ENCODE measurements at places on chromosomes 5 and 9. TPM values are rescaled to one million over a fixed set of nuclear protein-coding genes. Genes with fewer than 3 reads are reported as not detected.

GRCh38 chr5:146410272-146410671, 36.9 kb upstream of the TCERG1 start:
- no peaks in the 10 kb centered on the region for H3K27me3 ChIP-seq
- H3K4me1 ChIP-seq = no peaks in the 10 kb centered on the region
- H3K4me3 ChIP-seq = no peak overlapping the region

ZDHHC11 gene
- polyA plus RNA-seq = 5.1 TPM

PRELID1 gene
- polyA plus RNA-seq = 278 TPM

DNA sequence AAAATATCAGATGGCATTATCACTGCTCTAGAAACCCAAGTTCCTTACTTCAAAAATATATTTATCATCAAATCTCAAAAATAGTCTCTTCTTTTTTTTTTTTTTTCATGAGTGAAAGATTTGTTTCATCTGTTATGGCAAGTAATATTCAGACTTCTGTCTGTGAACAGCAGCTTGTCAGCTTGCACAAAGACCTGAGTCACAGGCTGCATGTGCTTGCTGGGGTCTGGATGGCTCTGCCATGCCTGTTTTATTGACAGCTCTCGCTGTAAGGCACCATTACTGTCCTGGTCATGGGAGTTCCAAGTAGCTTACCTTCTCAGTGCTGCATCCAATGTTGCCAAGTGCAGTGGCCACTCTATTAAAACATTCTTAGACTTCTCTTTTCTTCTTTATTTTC, 456.4 kb downstream of the GADD45G start:
- no peak overlapping the region for H3K4me3 ChIP-seq
- DNase-seq = no peak
- no peaks in the 10 kb centered on the region for H3K4me1 ChIP-seq
- H3K27me3 ChIP-seq = no peaks in the 10 kb centered on the region

GRCh38 chr5:136689552-136689951, 324.2 kb upstream of the TRPC7 start:
- no peaks in the 10 kb centered on the region for H3K27me3 ChIP-seq
- no peak overlapping the region for H3K4me3 ChIP-seq
- no peaks in the 10 kb centered on the region for H3K36me3 ChIP-seq
- DNase-seq = no peak

DNA sequence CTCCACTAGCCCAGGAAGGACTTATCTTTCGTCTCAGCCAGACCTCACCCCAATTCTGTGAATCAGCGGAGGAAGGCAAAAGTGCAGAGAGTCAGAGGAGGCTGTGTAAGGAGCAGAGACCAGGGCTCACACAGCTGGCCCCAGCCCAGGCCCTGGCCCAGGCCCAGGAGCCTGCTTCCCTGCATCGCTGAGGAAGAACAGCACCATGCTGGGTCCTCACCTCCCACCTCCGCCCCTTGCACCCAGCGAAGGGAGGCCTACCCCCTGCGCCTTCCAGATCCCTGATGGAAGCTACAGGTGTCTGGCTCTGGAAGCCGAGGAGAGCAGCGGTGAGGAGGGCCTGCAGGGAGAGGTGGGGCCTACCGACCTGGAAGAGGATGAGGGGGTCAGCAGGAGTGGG, 22.3 kb upstream of the SYNPO start:
- H3K27me3 ChIP-seq = no peaks in the 10 kb centered on the region
- H3K36me3 ChIP-seq = no peaks in the 10 kb centered on the region
- no peak for DNase-seq
- peak overlapping the region; percentile 25 for H3K27ac ChIP-seq
- H3K4me3 ChIP-seq = no peak overlapping the region
- H3K4me1 ChIP-seq = peaks cover 22% of the 10 kb centered on the region

DNA sequence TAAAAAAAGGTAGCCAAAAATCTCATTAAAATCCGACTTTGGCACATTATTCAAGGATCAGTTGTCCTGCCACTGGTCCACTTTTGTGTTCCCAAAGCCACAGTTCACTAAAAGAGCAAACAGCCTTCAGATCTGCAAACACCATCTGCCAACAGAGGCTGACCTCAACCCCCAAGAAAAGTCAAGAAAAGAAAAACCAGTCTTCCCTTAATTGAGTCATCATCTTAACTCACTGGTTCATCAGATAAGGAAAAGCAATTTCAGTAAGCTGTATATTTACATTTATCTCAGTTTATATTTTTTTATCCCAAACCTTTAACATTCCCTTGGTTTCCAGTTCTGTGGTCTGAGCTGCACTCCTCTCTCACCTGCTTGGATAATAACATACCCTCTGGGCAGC, 21.2 kb downstream of the RASEF start:
- H3K27ac ChIP-seq = no peak overlapping the region
- DNase-seq = no peak
- no peaks in the 10 kb centered on the region for H3K27me3 ChIP-seq
- H3K4me1 ChIP-seq = no peaks in the 10 kb centered on the region

DAB2 gene
- 11.6 TPM for polyA plus RNA-seq

GALNT10 gene
- 18.1 TPM for polyA plus RNA-seq

GRCh38 chr5:174500636-174501035, 223.7 kb upstream of the MSX2 start:
- no peak for DNase-seq
- H3K27me3 ChIP-seq = no peaks in the 10 kb centered on the region
- H3K4me3 ChIP-seq = no peak overlapping the region
- no peak overlapping the region for H3K27ac ChIP-seq
- H3K36me3 ChIP-seq = no peaks in the 10 kb centered on the region

CRB2 gene
- 0.06 TPM for polyA plus RNA-seq

AFAP1L1 gene
- 8.5 TPM for polyA plus RNA-seq

GABRP gene
- 8.4 TPM for polyA plus RNA-seq

SLC34A1 gene
- polyA plus RNA-seq = 0.07 TPM

DNA sequence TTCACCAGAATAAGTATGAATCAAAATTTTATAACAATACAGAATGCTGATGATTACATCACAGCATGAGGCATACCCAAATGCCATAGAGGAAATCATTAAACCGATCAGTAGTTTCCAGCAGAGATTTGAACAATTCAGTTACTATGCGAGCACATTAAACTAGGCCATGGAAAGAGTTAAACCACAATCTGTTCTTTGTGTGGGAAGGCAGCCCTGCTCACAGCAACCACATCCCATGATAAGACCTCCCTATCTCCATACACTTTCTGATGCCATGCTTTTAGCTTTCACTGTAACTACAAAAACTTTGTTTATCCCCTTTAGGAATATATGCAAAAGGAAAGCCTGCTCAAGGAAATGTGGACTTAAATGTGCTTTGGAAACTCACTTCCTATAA, 4.5 kb downstream of the NFIB start:
- no peak for DNase-seq
- no peak overlapping the region for H3K4me3 ChIP-seq
- peaks cover 5% of the 10 kb centered on the region for H3K36me3 ChIP-seq
- peaks cover 2% of the 10 kb centered on the region for H3K27me3 ChIP-seq
- peak overlapping the region; percentile 32 for H3K27ac ChIP-seq
- H3K4me1 ChIP-seq = no peaks in the 10 kb centered on the region

DNA sequence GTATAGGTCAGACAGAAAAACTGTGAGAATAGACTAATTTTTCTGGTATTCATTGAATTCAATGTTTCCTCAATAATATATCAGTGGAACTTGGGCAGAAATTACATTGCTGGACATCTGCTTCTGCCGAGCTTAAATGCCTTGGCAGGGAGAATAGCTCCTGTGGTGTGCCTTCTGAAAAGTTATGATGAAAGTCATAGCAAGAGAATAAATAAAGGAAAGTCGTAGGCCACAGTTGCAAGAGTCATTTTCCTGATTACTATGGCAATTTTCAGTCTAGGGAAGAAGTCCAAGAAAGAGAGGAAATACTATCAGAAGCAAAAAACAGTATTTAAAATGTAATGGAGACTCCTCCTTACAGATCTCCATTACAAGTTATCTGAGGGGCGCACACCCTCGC, 1596.1 kb upstream of the WWC1 start:
- no peaks in the 10 kb centered on the region for H3K4me1 ChIP-seq
- H3K4me3 ChIP-seq = no peak overlapping the region

JAKMIP2 gene
- polyA plus RNA-seq = 0.57 TPM

DNA sequence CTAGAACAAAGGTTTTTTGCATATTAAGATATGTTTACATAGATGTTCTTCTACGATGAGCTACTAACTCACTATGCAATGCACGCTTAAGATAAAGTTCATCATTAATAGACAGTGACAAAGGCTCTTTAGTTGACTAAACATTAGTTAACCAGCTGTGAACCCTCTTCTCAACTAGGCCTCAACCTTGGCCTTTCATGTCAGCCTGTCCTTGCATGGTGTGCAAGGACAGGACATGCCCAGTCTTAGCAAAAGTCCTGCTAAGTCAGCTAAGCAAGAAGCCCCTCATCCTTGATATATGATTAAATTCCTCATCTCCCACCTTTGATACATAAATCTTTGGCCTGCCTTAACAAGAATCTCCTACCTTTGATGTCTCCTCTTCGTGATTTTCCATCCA, 50.9 kb downstream of the PLPP1 start:
- H3K4me1 ChIP-seq = no peaks in the 10 kb centered on the region
- DNase-seq = no peak
- no peak overlapping the region for H3K4me3 ChIP-seq
- H3K36me3 ChIP-seq = no peaks in the 10 kb centered on the region
- H3K27me3 ChIP-seq = no peaks in the 10 kb centered on the region

DNA sequence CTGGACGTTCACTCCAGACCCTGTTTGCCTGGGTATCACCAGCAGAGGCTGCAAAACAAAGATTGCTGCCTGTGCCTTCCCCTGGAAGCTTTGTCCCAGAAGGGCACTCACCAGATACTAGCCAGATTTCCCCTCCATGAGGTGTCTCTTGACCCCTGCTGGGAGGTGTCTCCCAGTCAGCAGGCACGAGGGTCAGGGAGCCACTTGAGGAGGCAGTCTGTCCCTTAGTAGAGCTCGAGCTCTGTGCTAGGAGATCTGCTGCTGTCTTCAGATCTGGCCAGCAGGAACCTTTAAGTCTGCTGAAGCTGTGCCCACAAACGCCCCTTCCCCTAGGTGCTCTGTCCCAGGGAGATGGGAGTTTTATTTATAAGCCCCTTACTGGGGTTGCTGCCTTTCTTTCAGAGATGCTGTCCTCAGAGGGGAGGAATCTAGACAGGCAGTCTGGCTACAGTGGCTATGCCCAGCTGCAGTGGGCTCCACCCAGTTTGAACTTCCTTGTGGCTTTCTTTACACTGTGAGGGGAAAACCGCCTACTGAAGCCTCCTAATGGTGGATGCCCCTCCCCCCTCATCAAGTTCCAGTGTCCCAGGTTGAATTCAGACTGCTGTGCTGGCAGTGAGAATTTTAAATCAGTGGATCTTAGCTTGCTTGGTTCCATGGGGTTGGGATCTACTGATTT, 253.9 kb downstream of the SPATA31D1 start:
- H3K27me3 ChIP-seq = no peaks in the 10 kb centered on the region
- DNase-seq = no peak
- no peak overlapping the region for H3K27ac ChIP-seq
- H3K4me3 ChIP-seq = no peak overlapping the region

PCDHGA11 gene
- 1.0 TPM for polyA plus RNA-seq

OR4F3 gene
- polyA plus RNA-seq = not detected

DNA sequence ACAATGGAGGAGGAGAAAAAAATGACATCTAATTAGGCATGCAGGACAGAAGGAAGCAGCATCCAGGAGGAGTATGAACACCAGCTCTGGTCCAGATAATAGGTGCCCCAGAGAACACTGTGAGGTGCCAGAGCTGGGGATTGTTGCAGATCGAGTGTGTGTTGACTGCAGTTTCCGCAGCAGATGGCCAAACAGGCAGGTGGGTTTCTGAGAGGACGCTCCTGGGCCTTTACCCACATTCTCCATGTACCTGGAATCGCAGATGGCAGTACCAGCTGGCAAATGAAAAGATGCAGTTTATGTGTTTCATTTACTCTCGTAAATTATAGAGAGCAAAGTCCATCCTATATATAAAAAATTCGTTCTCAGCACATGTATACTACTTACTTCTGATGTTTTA, 182.2 kb upstream of the ISL1 start:
- DNase-seq = peak; percentile 12
- H3K4me3 ChIP-seq = no peak overlapping the region
- H3K27ac ChIP-seq = no peak overlapping the region
- H3K36me3 ChIP-seq = no peaks in the 10 kb centered on the region
- H3K4me1 ChIP-seq = no peaks in the 10 kb centered on the region

- H3K27me3 ChIP-seq = no peaks in the 10 kb centered on the region
- H3K4me1 ChIP-seq = no peaks in the 10 kb centered on the region
- no peaks in the 10 kb centered on the region for H3K36me3 ChIP-seq
- no peak overlapping the region for H3K27ac ChIP-seq
- no peak for DNase-seq
Measured at GRCh38 chr9:95887926-95888497, 12.5 kb downstream of the ERCC6L2 start.

GRCh38 chr9:19999491-20000057, 210.7 kb upstream of the SLC24A2 start:
- no peak overlapping the region for H3K4me3 ChIP-seq
- H3K36me3 ChIP-seq = no peaks in the 10 kb centered on the region
- H3K27me3 ChIP-seq = no peaks in the 10 kb centered on the region
- DNase-seq = peak; percentile 12
- no peak overlapping the region for H3K27ac ChIP-seq
- no peaks in the 10 kb centered on the region for H3K4me1 ChIP-seq

GRCh38 chr5:180085837-180086236, 14.3 kb upstream of the RNF130 start:
- no peak overlapping the region for H3K27ac ChIP-seq
- no peak for DNase-seq
- H3K4me1 ChIP-seq = no peaks in the 10 kb centered on the region
- H3K27me3 ChIP-seq = no peaks in the 10 kb centered on the region
- no peak overlapping the region for H3K4me3 ChIP-seq
- H3K36me3 ChIP-seq = no peaks in the 10 kb centered on the region

DMRT2 gene
- not detected for polyA plus RNA-seq

- no peak for DNase-seq
- no peak overlapping the region for H3K4me3 ChIP-seq
- H3K36me3 ChIP-seq = no peaks in the 10 kb centered on the region
- no peaks in the 10 kb centered on the region for H3K4me1 ChIP-seq
Measured at GRCh38 chr5:88556406-88556805, 287.8 kb upstream of the TMEM161B start.

GRCh38 chr9:86591472-86591871, 237.3 kb upstream of the TUT7 start:
- H3K4me1 ChIP-seq = no peaks in the 10 kb centered on the region
- H3K27me3 ChIP-seq = no peaks in the 10 kb centered on the region
- H3K4me3 ChIP-seq = no peak overlapping the region
- H3K27ac ChIP-seq = no peak overlapping the region
- DNase-seq = no peak

SMU1 gene
- polyA plus RNA-seq = 18.4 TPM

Measured in small intestine (tissue), 16 donors.